Right renal cortex interstitium (tissue), 3 donors: ENCODE measurements at places on chromosomes 6 and 20.

- DNase-seq = no peak
Measured at GRCh38 chr6:104632588-104632987, 227.1 kb downstream of the HACE1 start.

- no peak for DNase-seq
Measured at GRCh38 chr20:45967551-45968080, 4.4 kb downstream of the ZNF335 start.

GRCh38 chr6:132391391-132392269 lies 9.6 kb downstream of the MOXD1 start:
- DNase-seq = no peak

DNA sequence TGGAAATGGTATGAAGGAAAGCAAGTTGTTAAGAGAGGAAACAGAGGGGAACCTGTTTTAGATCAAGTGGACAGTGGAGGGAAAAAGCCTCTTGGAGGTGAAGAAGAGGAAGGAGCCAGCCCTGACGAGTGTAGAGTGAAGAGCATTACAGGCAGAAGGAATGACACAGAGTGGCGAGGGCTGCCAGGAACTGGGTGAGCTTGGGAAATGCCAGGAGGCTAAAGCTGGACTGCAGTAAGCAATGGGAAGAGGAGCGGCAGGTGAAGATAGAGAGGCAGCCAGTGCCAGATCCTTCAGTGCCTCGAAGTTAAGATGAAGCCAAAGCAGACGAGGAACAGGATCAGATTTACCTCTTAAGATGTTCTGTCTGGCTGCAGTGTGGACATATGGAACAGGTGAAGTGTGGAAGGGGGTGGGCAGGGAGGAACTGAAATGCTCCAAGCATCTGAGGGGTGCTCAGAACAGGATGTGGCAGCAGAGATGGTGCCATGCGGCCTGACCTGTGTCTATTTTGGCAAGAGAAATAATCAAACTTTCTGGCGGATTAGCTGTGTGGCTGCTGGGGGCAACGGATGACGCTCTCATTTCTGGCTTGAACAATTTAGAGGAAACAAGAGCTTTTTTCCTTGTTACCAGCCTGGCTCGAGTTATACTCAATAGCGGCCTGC lies 748.4 kb downstream of the PTPRT start:
- no peak for DNase-seq

- no peak for DNase-seq
Measured at GRCh38 chr6:54112151-54112650, 958 bp downstream of the MLIP start.

- no peak for DNase-seq
Measured at GRCh38 chr6:33430991-33431879, 11.4 kb downstream of the SYNGAP1 start.

- DNase-seq = no peak
Measured at GRCh38 chr6:81228912-81229555, 523.4 kb downstream of the TENT5A start.

DNA sequence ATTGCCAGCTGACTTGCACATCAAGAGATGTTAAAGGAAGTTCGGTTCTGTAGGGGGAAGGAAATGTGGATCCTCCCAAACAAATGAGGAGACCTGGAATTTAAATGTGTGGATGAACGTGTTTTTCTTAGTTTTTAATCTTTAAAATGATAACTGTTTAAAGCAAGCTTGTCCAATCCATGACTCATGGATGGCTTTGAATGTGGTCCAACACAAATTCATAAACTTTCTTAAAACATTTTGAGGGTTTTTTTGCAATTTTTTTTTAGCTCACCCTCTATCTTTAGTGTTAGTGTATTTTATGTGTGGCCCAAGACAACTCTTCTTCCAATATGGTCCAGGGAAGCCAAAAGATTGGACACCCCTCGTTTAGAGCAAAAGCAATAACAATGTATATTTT lies 12.6 kb downstream of the TUBB2B start:
- no peak for DNase-seq

DNA sequence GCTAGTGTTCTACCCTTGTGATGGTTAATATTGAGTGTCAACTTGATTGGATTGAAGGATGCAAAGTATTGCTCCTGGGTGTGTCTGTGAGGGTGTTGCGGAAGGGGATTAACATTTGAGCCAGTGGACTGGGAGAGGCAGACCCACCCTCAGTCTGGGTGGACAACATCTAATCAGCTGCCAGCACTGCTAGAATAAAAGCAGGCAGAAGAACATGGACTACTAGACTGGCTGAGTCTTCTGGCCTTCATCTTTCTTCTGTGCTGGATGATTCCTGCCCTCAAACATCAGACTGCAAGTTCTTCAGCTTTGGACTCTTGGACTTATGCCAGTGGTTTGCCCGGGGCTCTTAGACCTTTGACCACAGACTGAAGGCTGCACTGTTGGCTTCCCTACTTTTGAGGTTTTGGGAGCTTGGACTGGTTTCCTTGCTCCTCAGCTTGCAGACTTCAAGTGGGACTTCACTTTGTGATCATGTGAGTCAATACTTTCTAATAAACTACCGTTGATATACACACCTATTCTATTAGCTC lies 50.1 kb downstream of the SDHAF4 start:
- no peak for DNase-seq

DNA sequence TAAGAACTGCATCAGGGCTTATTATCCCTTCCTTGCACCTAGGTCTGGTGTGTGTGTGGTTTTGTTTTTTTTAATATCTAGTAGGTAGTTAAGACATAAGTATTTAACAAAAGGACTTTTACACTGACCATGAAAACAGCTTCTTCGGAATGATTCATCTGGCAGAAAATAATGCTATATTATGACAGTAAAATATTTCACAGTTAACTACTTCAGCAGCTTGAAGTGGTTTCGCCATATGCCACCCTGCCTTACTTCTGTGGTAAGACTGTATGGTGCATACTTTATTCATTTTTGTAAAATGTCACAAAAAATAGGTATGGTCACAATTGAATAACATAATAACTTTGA lies 858 bp upstream of the PTPRK start:
- no peak for DNase-seq

DNA sequence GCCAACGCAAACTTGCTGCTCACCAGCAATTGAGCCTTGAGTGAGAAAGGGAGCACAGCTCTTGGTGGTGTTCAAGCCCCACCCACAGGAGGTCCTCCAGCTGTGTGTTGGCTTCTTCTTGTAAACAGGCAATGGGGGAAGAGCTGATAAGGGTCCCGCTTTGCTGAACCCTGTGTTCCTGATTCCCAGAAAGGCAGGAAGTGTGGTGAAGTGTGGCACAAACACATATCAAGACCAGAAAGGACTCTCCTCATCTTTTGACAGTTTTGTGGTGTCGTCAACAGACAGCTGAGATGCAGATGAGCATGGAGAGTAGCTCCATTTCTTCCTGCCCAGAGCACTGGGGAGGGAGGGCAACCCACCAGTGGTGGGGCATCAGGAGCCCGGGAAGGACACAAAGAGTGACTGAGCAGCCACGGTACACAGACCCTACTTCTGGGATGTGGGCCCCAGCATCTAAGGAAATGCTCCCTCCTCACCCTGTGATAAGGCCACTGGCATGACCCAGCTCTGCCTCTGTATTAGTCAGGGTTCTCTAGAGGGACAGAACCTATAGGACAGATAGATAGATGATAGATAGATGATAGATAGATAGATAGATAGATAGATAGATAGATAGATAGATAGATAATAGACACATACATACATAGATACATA lies 188.9 kb upstream of the TAB2 start:
- no peak for DNase-seq

DNA sequence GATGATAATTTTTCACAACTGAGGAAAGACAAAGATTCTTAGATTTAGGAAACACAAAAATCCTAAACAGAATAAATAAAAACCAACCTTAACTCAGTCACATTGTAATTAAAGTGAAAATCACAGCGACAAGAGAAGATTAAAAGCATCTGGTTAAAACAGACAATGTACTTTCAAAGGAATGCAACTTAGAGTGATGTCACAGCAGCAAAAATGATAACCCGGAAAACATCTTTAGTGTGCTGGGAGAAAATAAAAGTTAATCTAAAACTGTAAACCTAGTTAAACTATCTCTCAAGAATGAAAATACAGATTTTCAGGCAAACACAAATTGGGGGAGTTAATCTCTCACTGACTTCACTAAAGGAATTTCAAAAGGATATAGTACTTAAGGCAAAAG lies 76.8 kb upstream of the OGFRL1 start:
- no peak for DNase-seq

GRCh38 chr20:36465109-36466080 lies 75.9 kb upstream of the MYL9 start:
- DNase-seq = no peak

- no peak for DNase-seq
Measured at GRCh38 chr6:41659935-41660334, 21.7 kb downstream of the MDFI start.

DNA sequence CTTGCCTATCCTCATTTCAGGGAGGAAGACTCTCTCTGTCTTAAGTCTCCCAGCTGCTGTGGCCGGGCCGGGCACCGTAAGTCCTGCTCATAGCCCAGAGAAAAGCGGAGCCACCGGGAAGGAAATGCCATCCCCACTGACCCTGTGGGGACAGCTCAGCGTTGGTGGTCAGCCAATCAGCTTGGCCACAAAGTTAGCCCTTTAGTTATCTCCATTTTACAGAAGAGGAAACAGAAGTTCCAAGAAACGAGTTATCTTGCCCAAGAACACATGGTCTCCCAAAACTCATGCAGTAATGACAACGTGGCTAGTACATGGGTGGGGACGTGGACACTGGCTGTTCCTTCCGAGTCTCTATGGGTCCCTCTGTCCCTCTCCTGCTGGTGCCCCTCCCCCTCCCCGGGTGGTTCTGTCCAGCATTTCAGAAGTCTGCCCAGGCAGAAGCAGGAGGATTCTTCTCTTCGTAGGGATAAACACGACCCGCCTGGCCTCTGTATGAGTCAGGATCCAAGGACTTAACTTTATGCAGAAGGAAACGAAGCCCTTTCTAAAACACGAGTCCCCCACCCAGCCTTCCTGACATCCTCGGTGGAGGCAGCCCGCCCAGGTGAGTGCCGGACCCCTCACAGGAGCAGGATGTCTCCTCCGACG lies 273.8 kb downstream of the CDH4 start:
- no peak for DNase-seq

GRCh38 chr6:136035378-136036070 lies 184.0 kb downstream of the PDE7B start:
- DNase-seq = no peak

DNA sequence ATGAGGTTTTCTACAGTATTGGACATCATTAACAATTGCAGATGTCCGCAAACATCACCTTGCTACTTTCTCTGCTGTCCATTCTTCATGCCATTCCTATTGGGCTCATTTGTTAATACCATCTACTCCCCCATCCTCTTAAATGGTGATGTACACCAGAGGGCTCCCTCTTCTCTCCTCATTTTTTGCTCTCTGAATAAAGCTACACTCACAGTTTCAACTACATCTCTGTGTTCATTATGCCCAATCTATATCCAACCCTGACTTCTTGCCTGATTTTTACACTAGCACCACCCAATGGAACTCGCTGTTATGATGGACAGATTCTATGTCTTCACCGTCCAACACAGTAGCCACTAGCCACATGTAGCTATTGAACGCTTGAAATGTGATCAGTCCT lies 288.1 kb upstream of the ID4 start:
- DNase-seq = no peak

DNA sequence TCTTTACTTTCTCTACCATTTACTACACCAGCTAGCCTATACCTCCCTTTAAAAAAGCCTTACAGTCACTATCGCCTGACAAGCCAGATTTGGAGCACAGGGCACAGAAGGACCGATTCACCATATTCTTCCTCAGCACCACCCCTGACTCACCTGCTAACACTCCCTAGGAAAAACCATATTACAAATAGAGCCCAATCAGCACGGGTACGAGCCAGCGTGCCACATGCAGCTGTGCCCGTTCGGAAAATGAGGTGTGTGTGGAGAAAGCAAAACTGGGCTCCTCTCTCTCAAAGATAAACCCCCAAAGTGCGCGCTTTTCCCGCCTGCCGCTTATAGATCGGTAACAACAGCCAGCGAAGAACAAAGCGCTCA lies 1.2 kb downstream of the SYNCRIP start:
- no peak for DNase-seq

DNA sequence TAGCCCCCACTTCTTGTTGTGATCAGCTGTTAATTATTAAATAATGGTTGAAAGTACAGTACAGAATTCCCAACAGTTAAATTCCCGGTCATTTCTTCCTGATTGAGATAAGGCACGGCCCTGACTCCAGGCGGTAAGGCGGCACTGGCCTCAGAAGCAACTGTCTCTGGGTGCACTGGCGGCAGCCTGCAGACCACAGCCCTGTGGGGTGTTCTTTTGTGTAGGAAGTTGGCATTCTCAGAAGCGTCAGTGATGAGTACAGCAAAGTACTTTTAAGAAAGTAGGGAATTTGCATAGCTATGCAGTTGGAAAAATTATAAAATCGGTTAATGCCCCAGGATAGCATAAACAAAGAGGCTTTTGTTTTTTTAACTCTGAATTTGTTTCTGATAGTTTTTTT lies 50.5 kb downstream of the SAMD5 start:
- no peak for DNase-seq

DNA sequence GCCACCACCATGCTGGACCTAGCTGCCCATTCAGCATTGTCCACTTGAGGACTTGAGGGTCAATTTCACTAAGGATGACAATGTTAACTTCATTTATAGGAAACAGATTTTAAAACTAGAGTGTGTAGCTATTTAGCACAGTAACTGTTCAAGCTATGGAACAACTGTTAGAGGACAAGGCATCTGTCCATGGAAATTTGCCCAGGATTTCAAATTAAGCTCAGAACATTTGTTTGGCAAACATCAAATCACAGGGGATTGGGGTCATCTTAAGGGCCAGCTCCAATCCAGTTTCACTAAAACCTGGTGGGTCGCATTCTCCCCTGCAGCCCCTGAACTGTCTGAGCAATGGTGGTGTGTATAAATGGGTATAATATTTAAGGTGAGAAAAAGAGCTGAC lies 35.1 kb downstream of the PM20D2 start:
- no peak for DNase-seq

DNA sequence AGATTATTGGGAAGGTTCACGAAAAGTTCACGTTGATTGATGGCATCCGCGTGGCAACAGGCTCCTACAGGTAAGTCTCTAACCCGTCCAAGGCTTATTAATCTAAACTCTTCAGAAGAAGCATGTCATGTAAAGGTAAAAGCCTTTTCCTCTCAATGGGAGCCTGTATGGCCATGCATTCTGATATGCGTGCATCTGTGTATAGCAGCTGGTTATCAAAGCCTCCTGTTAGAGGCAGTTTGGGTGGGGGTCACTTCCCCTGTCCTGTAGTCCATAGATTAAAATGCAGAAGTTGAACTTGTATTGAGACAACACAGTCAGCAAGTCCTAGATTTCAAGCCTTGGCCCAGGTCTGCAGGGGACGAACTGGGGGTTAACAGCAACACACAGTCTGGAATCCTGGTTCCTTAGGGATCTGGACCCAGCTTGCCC lies 14.2 kb upstream of the DHX35 start:
- no peak for DNase-seq

- no peak for DNase-seq
Measured at GRCh38 chr6:68226460-68226859, 408.6 kb upstream of the ADGRB3 start.

- no peak for DNase-seq
Measured at GRCh38 chr6:67633058-67633457, 1002.0 kb upstream of the ADGRB3 start.

GRCh38 chr6:161153725-161154124 lies 120.1 kb downstream of the AGPAT4 start:
- DNase-seq = no peak

GRCh38 chr6:111157412-111157811 lies 70.1 kb downstream of the SLC16A10 start:
- no peak for DNase-seq
